ENCODE measurements at places on chromosomes 4 and X.

- DNase-seq = no peak
Measured at GRCh38 chr4:76641351-76641750, 206.3 kb downstream of the SHROOM3 start.

GRCh38 chr4:159765382-159765781, 662.5 kb downstream of the RAPGEF2 start:
- peak; percentile 82 for DNase-seq

DNA sequence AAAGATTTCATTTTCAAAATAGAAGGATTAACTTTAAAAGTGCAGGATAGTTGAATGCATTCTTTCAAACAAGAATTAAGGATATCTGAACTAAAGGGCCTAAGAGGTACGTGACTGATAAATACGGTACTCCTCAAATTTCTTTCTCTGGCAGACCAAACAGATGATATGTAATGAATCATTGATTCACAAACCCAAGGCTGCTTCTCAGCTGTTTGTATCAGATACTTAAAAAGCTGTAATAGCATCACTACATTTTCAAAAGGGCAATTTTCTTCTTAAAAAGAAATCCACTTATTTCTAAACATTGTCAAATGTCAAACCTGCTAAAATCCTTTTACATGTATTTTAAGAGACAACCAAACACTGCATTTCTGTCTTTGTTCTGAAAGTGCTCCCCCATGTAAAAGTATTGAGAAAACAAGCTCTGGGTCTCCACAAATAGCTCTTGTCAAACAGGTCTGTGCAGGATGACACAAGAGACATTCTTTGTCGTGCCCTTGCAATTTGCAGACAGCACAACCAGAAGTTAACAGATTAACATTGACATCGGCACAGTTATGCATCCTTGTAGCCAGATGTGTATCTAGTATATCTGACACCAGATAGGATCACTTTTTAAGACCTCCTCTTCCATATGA, 82.0 kb downstream of the MANBA start:
- DNase-seq = no peak

GRCh38 chr4:2245787-2246275, 3.9 kb upstream of the HAUS3 start:
- DNase-seq = no peak

GRCh38 chr4:85994576-85994975, 365.3 kb downstream of the MAPK10 start:
- DNase-seq = peak; percentile 9

GRCh38 chr4:86939729-86940575, 5.1 kb downstream of the AFF1 start:
- DNase-seq = no peak

GRCh38 chr4:146029147-146029546, 90.5 kb upstream of the ZNF827 start:
- DNase-seq = peak; percentile 51

DNA sequence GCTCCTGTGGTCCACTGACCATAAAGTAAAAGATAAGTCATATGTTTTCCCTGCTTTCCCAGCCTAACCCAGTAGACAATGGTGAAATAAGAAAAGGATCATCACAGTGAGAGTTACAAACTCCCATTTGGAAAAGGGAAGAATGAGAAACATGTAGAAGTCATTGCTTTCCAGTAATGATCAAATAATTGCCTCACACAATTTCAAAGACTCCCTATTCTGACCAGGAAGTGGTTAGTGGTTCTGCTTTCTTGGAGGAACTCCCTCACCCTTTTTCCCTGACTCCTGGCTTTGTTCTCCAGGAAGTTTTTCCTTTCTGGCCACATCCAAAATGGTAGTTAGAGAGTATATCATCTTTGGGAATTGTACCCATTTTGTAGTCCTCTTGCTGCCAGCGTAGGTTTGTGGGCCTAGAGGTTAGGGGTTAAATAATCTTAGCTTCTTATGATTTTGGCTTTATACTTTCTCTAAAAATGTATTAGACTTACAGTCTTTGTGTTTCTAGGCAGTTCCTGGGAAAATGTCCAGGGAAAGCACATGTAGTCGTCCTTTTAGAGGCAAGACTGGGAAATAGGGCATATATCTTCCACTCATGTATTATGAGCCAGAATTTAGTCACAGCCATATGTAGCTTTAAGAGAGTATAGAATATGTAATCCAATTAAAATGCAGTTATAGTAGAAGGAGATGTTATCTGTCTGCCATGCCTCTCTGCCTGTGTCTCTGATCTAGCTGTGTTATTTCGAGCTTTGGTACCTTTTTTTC, 10.5 kb downstream of the VAMP7 start:
- no peak for DNase-seq

GRCh38 chrX:8729811-8730210, 2.1 kb downstream of the ANOS1 start:
- no peak for DNase-seq

GRCh38 chr4:31043382-31044062, 323.4 kb downstream of the PCDH7 start:
- DNase-seq = no peak

DNA sequence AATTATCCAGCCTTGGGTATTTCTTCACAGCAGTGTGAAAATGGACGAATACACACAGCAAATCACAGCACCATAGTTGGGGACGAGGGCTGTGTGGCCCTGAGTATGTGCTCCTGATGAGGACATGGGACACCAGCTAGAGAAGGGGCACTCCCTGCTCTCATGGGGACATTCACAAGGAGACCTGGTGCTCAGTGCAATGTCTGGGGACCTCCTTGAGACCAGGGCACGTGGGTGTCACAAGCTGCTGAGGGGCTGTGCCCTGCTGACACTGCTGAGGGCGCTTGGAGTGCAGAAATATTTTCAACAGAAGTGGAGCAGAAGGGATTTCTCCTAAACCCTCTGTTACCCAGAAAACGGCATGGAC, 65.4 kb downstream of the TRMT44 start:
- no peak for DNase-seq

GRCh38 chrX:30612250-30612655, 34.7 kb upstream of the TASL start:
- no peak for DNase-seq

GRCh38 chrX:153908219-153908860, 3.9 kb downstream of the AVPR2 start:
- no peak for DNase-seq

GRCh38 chr4:185880571-185880970, 68.6 kb upstream of the SORBS2 start:
- no peak for DNase-seq

DNA sequence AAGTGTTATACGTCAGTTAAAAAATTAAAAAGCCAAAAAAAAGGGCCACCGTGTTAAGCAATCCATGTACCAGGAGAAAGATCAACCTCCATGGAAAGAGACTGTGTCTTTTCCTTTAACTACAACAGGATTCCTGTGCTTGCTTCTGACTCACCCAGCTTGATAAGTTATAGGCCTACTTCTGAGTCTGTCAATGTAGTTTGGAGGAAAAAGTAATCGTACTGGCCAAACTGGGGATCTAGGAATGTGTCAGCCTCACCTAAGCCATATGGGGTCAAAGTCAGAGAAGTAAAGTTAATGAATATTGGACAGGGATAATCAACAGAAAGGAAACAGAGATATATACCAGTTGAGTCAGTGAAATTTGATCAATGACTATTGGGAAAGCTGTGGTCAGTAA, 470.8 kb upstream of the SLIT2 start:
- DNase-seq = no peak

DNA sequence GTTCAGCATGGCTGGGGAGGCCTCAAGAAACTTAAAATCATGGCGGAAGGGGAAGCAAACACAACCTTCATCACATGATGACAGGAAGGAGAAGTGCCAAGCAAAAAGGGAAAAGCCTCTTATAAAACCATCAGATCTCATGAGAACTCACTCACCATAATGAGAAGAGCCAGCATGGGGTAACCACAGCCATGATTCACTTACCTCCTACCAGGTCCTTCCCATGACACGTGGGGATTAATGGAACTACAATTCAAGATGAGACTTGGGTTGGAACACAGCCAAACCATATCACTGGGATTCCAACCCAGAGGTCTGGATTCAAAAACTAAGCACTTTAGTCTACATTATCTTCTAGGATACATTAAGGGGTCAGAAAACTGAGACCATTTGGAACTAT, 609.6 kb upstream of the SPANXN1 start:
- DNase-seq = peak; percentile 1

DNA sequence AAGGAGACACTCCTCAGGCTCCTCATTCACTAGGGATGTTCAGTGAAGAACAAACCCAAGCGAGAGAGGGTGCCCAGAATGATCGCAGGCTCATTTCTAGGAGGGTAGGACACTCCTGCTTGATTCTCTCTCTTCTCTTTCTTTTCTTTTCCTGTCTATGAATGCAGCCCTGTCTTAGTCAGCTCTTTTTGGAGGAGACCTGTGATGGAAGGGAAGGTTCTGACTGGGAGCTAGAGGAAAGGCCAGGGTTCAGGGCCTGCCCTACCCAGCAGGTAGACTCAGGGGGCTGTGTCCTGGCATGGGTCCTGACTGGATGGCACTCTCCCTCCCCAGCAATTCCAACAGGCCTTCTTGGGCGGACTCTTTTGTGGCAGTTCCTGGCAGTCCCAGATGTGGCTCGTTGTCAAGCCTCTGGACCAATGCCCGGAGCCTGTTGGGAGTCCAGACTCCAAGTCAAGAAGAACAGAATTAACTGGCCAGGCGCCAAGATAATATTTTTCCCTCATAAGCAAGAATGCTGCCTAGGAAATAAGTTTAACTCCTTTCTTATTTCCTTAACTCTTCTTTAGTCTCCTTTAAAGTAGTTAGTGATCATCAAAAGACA, 139.4 kb upstream of the SCML1 start:
- no peak for DNase-seq

DNA sequence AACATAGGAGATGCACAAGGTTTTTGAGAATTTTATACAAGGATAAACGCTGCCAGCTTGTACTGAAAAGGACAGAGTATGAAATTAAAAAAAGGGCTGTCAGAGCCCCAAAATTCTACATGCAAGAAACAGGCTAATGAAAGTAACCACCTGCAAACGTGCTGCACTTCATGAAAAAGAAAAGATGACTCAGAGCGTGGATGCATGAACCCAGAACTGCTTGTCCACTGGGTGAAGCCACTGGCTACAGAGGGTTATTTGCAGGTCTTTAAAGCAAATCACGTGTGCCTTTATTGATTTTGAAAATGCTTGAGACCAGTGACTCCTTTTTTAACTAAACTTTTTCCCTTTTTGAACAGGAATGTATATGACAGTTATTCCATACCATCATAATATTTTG, 25.3 kb upstream of the FRMD7 start:
- no peak for DNase-seq
